ENCODE measurements at places on chromosomes 3 and 15.

GRCh38 chr3:139524841-139525636 lies 14.5 kb downstream of the RBP1 start:
- no peak for DNase-seq
- no peak overlapping the region for H3K4me3 ChIP-seq
- H3K36me3 ChIP-seq, result no peaks in the 10 kb centered on the region
- no peaks in the 10 kb centered on the region for H3K4me1 ChIP-seq
- H3K27me3 ChIP-seq, result no peaks in the 10 kb centered on the region
- no peak overlapping the region for H3K27ac ChIP-seq

- H3K27me3 ChIP-seq, result no peaks in the 10 kb centered on the region
- no peak overlapping the region for H3K27ac ChIP-seq
- DNase-seq, result no peak
- no peak overlapping the region for H3K4me3 ChIP-seq
- no peaks in the 10 kb centered on the region for H3K36me3 ChIP-seq
- no peaks in the 10 kb centered on the region for H3K4me1 ChIP-seq
These were observed 75.9 kb upstream of the CBLB start for GRCh38 chr3:105944721-105945120.

DNA sequence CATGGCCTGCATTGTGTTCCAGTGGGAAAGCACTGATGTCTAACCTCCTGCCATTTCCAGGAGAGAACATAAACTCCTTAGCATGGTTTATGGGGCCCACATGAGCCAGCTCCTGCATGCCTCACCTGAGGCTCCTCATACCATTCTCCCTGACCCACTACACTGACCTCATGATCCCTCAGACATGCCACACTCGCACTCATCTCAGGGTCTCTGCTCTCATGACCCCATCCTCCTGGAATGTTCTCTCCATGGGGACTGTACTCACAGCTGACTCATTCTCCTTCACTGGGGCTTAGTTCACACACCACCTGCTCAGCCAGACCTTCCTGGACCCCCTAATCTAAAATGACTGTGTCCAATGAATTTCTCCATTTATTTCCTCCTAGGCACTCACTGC lies 4.0 kb upstream of the LMCD1 start:
- DNase-seq, result no peak
- no peaks in the 10 kb centered on the region for H3K36me3 ChIP-seq
- H3K4me3 ChIP-seq, result no peak overlapping the region
- peaks cover 7% of the 10 kb centered on the region for H3K4me1 ChIP-seq
- peaks cover 16% of the 10 kb centered on the region for H3K27me3 ChIP-seq
- H3K27ac ChIP-seq, result no peak overlapping the region

DNA sequence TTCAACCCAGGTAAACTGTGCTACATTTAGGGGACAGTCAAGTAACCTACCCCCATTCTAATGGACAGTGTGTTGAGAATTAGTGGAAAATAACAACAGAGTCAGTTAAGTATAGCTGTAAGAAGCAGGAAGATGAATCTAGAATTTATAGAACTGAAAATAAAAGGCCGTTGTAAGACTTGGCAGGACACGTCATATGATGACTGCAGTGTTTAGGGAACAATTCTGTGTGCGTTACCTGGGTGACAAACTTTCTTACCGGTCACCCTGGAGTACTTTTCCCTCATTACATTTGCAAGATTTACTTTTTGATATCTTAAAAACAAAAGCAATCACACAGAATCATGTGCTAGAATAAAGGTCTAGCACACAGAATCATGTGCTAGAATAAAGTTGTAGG lies 536.3 kb upstream of the ZNF717 start:
- H3K27ac ChIP-seq, result no peak overlapping the region
- no peaks in the 10 kb centered on the region for H3K4me1 ChIP-seq
- no peak overlapping the region for H3K4me3 ChIP-seq
- H3K27me3 ChIP-seq, result no peaks in the 10 kb centered on the region
- DNase-seq, result no peak
- no peaks in the 10 kb centered on the region for H3K36me3 ChIP-seq

- no peak overlapping the region for H3K27ac ChIP-seq
- peaks cover 25% of the 10 kb centered on the region for H3K4me1 ChIP-seq
- no peak overlapping the region for H3K4me3 ChIP-seq
- no peaks in the 10 kb centered on the region for H3K27me3 ChIP-seq
- peaks cover 4% of the 10 kb centered on the region for H3K36me3 ChIP-seq
These were observed 24.6 kb upstream of the SRP14 start for GRCh38 chr15:40063563-40064011.

GRCh38 chr3:55487381-55488241 lies 505 bp upstream of the WNT5A start:
- H3K4me3 ChIP-seq, result peak overlapping the region; percentile 81
- DNase-seq, result no peak
- H3K27me3 ChIP-seq, result peaks cover 76% of the 10 kb centered on the region
- H3K4me1 ChIP-seq, result peaks cover 4% of the 10 kb centered on the region
- no peaks in the 10 kb centered on the region for H3K36me3 ChIP-seq
- H3K27ac ChIP-seq, result no peak overlapping the region

- no peak overlapping the region for H3K27ac ChIP-seq
- no peaks in the 10 kb centered on the region for H3K27me3 ChIP-seq
- H3K4me1 ChIP-seq, result no peaks in the 10 kb centered on the region
- no peak overlapping the region for H3K4me3 ChIP-seq
- no peak for DNase-seq
- H3K36me3 ChIP-seq, result no peaks in the 10 kb centered on the region
These were observed 113.9 kb upstream of the TMCO5A start for GRCh38 chr15:37820380-37821128.

- H3K36me3 ChIP-seq, result no peaks in the 10 kb centered on the region
- no peaks in the 10 kb centered on the region for H3K4me1 ChIP-seq
- H3K4me3 ChIP-seq, result no peak overlapping the region
- no peak overlapping the region for H3K27ac ChIP-seq
These were observed 17.0 kb upstream of the HES1 start for GRCh38 chr3:194118920-194119319.

DNA sequence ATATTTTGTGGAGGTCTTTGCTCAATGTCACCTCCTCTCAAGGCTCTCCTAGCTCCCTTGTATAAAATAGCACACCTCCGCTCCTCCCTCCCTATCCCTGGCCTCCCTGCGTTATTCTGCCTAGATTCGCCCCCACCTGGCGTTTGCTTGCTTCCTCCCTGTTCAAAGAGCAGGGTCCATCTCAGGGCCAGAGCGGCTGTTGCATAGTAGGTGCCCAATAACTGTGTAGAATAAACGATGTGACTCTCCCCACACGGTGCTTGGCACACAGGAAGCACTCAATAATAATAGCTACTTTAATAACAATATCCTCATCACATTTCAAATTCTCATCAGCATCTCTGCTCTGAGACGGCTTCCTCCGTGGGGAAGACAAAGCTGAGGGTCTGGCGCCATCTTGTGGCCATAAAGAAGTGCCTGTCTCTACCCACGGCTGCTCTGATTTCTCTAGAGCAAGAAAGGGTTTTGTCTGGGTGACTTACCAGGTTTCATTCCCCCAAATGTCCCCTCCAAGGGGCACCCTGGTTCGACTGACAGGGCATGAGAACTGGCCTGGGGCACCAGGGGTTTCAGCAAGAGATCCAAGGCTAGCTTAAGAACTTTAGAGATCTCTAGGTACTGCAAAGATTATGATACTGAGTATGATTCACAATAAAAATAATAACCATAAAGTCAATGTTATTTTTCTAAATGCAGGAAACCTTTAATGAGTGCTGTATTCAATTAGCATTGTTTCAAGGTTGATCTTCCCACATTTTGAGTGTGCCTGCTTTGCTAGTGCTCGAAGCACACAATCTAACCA lies 16.1 kb downstream of the CD276 start:
- H3K36me3 ChIP-seq, result no peaks in the 10 kb centered on the region
- peak; percentile 63 for DNase-seq
- peaks cover 20% of the 10 kb centered on the region for H3K27me3 ChIP-seq
- H3K27ac ChIP-seq, result no peak overlapping the region

DNA sequence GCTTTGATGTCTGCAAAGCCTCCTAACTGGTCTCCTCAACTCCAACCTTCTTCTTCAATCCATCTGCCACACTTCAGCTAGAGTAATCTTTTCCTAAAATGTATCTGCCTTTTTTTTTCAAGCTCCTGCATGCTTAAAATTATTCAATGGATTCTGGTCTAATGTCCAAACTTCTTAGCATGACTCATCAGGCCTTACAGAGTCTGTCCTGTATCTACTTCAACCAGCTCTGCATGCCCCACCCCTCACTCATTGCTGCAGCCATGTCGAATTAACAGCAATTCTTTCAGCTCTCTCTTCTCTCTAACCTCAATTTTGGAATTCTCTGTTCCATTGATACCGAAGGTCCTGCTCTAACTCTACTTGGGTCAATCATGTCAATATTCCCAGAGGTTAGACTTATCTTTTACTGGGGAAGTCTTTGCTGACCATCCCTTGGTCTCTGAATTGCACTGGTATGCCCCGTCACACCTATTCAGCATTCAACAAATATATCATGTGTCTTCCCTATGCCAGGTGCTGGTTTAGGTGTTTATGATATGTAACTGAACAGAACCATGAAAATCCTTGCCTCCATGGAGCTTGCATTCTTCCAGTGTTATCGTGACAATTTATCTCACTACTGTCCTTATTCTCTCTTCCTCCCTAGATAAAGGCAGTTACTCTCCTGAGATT lies 88.5 kb upstream of the NANOGP8 start:
- no peak for DNase-seq
- H3K27ac ChIP-seq, result no peak overlapping the region
- H3K4me1 ChIP-seq, result no peaks in the 10 kb centered on the region
- H3K36me3 ChIP-seq, result no peaks in the 10 kb centered on the region
- H3K4me3 ChIP-seq, result no peak overlapping the region

DNA sequence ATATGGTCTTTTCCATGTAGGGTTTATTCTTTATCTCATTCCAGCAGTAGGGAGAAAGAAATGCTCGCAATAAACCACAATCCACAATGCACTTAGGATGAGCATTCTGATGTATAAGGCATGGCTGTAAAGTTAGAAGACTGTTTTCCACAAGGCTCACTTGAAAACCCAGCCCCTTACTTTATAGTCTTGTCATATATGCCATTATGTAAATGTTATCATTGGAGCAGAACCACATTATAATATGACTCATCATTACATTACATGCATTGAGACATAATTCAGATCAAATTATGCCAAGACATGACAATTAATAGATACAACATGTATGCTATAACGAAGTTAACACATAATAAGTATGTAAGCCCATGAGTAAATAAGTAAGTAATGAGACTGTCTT lies 348.1 kb downstream of the LSAMP start:
- H3K27ac ChIP-seq, result no peak overlapping the region
- H3K27me3 ChIP-seq, result no peaks in the 10 kb centered on the region
- H3K36me3 ChIP-seq, result no peaks in the 10 kb centered on the region
- DNase-seq, result no peak

DNA sequence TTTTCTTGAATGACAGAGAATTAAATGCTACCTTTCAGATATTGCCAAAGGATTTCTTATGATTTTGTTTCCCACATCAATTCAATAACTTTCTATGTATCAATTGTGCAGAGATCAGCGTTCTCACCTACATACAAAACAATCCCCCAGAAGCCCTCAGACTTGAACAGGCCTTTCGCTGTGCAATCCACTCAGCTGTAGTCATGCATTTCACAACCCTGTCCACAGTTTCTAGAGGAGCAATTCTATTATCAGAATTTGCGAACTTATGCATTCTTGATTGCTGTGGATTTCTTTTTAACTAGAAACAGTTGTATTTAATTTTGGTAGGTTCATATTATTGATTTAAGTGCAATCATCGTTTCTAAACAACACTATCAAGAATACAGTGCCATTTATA lies 13.7 kb upstream of the ALCAM start:
- no peak for DNase-seq
- H3K4me1 ChIP-seq, result peaks cover 5% of the 10 kb centered on the region
- no peak overlapping the region for H3K4me3 ChIP-seq
- no peaks in the 10 kb centered on the region for H3K36me3 ChIP-seq

DNA sequence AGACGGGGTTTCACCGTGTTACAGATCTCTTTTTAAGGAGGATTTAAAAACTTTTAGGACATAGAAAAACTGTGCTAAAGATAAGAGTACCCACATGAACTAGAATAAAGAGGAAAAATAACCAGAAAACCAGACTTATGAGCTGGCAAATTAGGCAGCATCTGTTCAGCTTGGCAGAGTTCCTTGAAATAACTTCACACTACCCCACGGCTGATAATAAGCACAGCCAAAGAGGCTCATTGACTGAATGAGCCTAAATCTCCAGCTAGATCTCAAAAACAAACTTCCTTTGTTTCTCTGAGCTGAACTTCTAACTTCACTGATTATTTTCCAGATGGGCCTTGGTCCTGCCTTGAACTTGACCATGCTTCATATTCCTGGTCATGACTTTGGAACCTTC lies 26.7 kb upstream of the PIK3R4 start:
- H3K27me3 ChIP-seq, result peaks cover 25% of the 10 kb centered on the region

DNA sequence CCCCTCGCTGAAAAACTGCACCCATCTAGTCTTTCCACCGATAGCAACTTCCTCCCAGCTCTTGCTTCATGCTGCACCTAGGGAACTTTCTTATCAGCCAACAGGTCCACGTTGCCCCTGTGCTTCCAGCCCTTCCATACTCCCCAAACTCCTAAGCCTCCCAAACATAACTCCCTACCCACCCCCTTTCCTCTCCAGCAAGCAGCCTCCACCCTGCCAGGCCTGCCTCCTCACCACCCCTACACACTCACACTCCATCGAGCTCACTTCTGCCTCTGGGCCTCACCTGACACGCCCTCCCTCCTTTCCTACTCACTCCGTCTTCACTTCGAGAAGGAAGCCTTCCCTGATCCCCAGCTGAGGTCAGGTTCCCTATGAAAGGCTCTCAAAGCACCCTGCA lies 8.1 kb downstream of the INSYN1 start:
- no peaks in the 10 kb centered on the region for H3K4me1 ChIP-seq
- H3K27ac ChIP-seq, result no peak overlapping the region
- DNase-seq, result no peak
- H3K36me3 ChIP-seq, result no peaks in the 10 kb centered on the region

DNA sequence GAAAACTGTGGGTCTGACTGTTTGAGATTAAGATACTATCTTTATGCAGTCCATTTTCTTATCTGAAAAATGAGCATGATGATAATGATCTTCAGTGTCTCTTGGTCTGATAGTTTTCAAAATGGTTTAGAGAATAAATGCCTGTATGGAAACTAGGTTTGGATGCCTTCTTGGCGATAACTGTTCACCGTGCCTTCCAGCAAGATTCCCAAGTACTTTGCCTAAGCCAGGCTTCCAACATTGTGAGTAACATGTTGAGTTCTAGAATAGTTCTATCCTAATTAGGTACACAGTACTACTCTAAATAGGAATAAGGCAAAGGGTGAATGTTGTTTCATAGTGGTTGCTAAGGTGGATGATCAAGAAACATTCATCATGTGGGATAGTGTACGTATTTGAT lies 940.2 kb downstream of the MCTP2 start:
- H3K27ac ChIP-seq, result no peak overlapping the region
- H3K27me3 ChIP-seq, result no peaks in the 10 kb centered on the region
- no peaks in the 10 kb centered on the region for H3K4me1 ChIP-seq
- no peak for DNase-seq
- no peak overlapping the region for H3K4me3 ChIP-seq

GRCh38 chr3:126850370-126851085 lies 132.4 kb upstream of the PLXNA1 start:
- DNase-seq, result no peak
- H3K4me1 ChIP-seq, result no peaks in the 10 kb centered on the region
- no peaks in the 10 kb centered on the region for H3K27me3 ChIP-seq
- H3K36me3 ChIP-seq, result no peaks in the 10 kb centered on the region
- no peak overlapping the region for H3K27ac ChIP-seq
- no peak overlapping the region for H3K4me3 ChIP-seq
